HuH-7 (cell line): ENCODE measurements at places on chromosomes 11 and 22.
A peak's percentile ranks its signal among the peaks of the same experiment; 100 is the strongest.

DNA sequence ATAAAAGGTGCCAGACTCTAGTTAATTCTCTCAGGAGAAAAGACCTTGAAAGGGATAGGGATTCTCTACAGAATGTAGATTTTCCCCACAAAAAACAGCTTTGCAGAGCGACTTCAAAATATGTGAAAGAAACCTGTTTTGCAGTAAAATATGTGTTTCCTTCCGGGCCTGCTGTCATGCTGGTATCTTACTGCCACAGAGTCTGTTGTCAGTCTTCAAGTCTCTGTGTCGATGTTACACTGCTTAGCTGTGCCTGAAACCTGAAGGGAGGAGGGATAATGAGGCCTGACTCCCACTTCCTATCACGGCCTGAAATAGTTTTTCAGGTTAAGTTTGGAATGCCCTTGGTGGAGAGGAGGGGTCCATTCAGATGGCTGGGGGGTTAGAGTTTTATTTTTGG, 1.7 kb upstream of the DGCR2 start:
- no peak for DNase-seq

DNA sequence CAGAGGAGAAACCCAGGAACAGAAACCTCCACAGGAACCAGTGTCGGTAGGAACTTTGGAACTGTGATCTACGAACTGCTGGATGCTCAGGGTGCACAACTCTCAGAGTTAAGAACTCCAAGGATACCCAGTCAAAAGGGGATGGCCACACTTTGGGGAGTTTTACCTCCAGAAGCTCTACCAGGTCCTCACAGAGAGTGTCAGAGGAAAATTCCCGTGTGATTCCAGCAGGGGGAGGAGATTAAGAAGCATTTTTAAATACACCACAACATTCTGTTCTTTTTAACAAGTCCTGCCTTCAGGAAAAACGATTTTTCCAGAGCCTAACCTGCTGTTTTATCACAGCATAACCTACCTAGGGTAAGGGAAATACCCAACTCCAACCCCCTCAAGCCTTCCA, 104.0 kb downstream of the SOX6 start:
- DNase-seq = peak; percentile 6

DNA sequence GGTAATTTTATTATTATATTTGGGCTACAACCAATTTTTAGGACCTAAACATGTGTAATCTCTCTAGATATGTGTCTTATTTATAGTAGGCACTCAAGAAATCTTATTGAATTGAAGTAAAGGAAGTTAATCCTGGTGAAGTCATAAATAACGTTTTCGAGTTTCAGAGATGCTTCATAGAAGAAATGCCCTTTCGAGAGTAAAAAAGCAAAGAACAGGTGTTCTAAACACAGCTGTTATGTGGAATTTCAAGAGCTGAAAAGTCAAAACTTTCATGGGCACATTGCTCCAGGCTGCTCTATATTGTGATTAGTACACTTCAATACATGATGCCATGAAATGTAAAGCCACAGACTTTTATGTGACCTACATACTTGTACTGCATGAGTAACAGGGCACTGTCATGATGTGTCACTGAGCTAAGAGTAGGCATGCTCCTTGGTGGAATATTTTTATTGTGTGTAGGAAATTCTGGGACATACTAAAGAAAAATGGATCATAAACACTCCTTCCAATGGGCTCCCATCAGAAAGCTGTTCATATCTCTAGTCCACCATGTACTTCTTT, 7.2 kb upstream of the ELMOD1 start:
- no peak for DNase-seq

GRCh38 chr11:2309251-2310072, 7.6 kb downstream of the TSPAN32 start:
- DNase-seq = no peak

- no peak for DNase-seq
Measured at GRCh38 chr11:74037309-74037708, 28.4 kb upstream of the UCP3 start.

DNA sequence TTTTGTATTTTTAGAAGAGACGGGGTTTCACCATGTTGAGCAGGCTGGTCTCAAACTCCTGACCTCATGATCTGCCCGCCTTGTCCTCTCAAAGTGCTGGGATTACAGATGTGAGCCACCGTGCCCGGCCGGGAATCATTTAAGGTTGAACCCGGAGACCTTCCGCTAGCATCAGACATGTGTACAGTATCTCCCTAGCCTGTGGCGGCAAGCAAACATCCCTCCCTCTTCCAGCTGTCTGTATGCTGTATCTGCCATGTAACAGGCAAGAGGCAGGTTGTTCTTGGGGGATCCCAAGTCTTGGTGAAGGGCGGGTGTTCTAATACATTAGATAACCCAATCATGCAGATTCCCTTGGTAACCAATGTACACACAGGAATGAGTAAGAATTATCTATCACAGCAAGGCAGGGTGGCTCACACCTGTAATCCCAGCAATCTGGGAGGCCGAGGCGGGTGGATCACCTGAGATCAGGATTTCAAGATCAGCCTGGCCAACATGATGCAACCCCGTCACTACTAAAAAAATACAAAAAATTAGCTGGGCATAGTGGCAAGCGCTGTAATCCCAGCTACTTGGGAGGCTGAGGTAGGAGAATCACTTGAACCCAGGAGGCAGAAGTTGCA, 58.1 kb upstream of the RBFOX2 start:
- no peak for DNase-seq

- no peak for DNase-seq
Measured at GRCh38 chr11:26483108-26483507, 89.0 kb downstream of the MUC15 start.

DNA sequence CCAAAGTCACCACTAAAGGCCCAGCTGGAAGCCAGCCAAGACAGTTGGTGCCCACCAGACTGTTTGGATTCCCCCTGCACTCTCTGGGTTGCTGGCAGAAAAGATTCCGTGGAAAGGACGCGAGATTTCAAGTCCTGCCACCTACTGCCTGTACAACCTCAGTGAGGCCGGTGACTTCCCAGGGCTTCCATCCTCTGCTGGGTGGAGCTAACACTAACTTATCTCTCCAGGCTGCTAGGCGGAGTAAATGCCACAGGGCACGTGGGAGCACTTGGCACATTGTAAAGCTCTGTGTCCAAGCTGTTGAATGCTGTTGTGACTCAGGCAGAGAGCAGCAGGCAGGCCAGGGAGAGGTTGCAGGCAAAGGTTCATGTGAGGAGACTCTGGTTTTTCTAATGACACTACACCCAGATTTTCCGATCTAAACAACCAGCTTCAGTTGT, 50.9 kb upstream of the CDON start:
- DNase-seq = peak; percentile 53

DNA sequence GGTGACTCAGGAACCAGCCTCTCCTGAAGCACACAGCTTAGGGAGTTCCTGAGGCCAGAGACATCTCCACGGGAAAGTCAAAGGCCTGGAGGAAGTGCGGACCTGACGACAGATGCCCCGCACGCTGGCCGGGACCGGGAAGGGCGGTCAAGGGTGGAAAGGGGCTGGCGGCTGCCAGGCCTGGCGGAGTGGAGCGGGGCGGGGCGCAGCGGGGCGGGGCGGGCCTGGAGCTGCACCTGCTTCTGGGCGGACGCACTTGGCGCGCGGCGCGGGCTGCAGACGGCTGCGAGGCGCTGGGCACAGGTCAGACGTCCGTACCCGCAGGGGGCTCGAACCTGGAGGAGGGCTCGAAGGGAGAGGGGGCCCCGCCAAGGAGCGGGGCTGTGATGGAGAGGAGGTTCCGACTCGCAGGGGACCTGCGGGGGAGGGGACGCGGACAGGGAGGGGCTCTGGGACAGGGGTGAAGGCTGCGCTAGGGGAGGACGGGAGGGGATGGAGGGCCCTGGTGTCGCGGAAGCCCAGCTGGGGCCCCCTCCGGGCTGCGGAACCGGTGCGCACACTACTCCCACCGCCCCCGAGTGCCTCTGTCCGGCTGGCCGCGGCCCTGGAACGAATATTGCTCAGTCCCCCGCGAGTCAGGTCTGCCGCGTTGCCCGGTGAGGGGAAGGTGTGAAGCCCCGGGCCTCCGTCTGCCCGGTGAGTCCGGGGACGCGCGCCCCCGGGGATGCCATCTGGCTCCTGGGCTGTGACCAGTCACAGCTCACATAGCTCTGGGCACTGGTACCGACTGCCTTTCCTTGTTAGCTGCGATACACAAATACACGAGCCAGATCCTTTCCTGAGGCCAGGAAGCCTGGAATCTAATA, at the start of gene TMEM45B:
Gene TMEM45B, plus strand, starts transcription at position 253 of the 866 bp plus-strand sequence. CDS start 36,635 bp downstream, outside the sequence.
- no peak for DNase-seq

DNA sequence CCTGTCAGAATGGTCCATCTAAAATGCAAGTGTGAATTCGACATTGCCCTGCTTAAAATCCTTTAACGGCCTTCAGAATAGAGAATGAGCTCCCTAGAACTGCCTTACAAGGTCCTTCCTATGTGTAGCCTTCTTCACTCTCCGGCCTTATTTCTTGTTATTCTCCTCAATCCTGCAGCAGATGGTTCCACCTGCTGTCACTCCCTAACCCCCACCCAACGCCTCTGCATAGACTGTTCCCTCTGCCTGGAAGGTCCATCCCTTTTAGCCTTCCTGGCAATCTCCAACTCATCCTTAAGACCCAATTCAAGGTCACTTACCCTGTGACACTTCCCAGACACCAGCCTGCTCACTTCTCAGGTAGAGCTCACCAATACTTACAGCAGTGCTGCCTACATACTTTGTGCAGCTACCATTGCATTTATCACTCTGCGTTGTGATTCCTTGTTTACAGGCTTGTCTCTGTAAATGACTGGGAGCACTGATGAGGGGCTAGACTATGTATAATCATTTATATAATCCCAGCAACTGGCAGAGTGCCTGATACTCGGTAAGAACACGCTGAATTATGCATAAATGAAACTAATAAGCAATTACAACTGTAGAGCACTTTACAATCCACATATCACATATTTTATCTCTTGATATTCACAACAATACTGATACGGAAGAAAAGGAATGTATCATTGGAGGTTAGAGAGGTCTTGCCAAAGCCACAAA, 58.9 kb downstream of the CLPB start:
- DNase-seq = no peak

- no peak for DNase-seq
Measured at GRCh38 chr11:45726493-45727054, 61.2 kb upstream of the CHST1 start.

DNA sequence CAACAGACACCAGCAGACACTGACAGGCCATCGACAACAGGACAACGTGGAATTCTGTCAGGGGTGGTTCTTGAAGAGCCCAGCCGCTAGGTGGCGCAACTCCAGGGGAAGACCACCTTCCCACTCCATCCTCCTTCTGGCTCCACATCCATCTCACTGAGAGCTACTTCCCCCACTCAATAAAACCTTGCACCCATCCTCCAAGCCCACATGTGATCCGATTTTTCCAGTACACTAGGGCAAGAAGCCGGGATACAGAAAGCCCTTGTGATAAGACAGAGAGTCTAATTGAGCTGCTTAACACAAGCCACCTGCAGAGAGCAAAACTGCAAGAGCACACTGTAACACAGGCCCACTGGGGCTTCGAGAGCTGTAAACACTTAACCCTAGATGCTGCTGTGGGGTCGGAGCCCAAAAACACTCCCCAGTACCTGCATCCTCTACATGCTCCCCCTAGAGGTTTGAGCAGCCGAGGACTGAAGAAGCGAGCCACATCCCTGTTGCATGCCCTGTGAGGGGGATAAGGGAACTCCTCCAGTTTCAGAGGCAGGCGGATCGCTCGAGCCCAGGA, 11.5 kb upstream of the RAB39A start:
- DNase-seq = no peak

- no peak for DNase-seq
Measured at GRCh38 chr11:77558380-77558779, 31.4 kb upstream of the AQP11 start.

DNA sequence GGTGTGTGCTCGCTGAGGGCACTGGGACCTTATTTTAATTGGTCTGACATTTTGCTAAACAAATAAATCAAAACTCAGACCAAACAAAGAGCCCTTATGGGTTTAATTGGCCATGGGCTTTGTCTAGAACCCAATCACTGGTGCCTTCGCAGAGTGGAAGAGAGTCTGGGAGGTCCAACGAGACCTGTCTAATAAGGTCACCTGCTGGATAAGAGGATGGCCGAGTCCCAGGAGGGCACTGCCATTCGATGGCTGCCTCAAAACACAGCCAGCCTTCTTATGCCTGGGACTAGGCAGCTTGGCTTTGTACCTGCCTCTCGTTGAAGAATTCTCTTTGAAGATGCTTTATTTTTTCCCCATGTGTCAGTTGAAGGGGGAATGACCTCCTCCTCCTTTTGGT, 171.1 kb downstream of the CEP164 start:
- no peak for DNase-seq

- no peak for DNase-seq
Measured at GRCh38 chr11:115724666-115725065, 220.5 kb upstream of the CADM1 start.

DNA sequence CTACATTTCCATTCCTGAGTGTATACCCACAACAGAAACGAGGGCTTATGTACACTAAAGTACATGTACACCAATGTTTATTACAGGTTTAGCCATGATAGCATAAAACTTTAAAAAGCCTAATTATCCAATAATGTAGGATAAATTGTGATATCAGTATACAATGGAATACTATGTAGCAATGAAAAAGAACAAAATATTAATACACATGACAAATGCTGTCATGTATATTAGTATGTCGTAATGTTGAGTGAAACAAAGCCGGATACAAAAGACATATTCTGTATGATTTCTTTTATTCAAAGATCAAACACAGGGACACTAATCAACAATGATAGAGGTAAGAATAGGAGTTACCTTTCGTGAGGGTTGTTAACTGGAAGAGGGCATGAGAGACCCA, 2.7 kb downstream of the SAA4 start:
- DNase-seq = no peak

DNA sequence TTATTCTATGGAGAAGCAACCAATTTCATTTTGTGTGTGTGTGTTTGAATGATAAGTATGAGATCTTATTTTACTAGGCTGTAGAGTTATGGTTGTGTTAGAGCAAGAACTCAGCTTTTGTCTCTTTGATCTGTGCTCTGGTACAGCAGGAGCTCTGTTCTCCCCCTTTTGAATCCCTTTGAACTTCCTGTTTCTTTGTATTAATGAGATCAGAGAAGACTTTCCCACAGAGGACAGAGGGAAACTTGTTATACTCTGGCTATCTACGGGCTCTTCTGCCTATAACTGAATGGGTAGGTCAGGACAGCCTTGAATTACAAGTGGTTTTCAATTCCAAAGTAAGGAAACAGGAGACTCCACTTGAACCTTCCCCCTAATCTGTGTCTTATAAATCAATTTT, 1015.0 kb upstream of the RAG2 start:
- DNase-seq = no peak

DNA sequence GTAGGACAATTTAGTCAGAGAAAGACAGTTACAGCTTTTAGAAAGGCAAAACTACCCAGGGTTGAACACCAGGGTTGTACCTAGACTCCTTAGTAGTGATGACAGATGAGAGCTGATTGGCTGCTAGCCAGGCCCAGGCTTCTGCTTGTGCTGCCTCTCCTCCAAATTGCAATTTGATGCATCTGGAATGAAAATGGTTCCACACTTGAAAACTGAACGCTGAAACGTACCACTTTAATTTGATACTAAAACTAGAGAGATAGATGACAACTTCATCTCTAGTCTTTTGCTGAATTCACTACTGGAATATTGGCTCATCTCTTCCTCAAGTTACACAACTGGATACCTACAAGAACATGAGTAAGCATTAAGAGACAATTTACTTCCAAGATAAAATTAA, 19.2 kb upstream of the FNBP4 start:
- DNase-seq = no peak
